NCI-H2081 (cell line): ENCODE measurements at places on chromosomes 3 and 15.

- DNase-seq: peak; percentile 32
Measured at GRCh38 chr3:139629033-139629432, 48.7 kb downstream of the NMNAT3 start.

GRCh38 chr3:175070946-175071345, 211.8 kb downstream of the NAALADL2 start:
- DNase-seq: no peak

DNA sequence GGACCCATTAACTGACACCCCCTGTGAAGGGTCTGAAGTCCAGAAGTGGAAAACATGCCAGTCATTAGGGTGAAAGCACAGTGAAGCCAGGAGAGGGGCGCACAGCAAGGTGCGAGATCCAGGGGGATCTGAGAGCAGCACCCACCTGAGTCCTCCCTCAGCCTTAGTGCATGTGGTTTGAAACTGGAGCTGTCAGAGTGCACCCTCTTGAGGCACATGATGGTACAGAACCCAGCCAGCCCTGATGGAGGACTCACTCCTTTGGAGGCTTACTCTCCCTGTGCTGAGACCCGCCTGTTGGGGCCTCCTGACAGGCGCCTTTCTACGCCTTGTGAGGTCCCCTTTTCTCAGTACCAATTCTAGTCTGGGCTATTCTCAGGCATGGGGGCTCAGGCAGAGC, 77.8 kb downstream of the IL20RB start:
- DNase-seq: peak; percentile 30

GRCh38 chr3:105401691-105402149, 35.0 kb downstream of the ALCAM start:
- no peak for DNase-seq

DNA sequence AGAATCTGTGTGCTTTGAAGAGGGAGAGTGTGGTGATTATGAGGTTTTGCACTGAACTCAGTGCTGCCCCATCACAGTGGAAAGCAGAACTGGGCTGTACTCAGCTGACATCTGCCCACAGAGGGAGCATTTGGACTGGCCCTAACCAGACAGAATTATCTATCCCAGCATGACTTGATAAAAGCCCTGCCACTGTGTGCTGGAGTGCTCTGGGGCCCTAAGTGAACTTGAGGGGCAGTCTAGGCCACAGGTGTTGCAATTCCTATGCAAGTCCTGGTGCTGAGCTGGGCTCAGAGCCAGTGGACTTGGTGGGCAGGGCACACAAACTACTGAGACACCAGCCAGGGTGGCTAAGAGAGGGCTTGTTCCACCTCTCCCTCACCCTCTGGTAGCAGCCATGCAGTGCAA, 269.2 kb upstream of the CTNNB1 start:
- no peak for DNase-seq

DNA sequence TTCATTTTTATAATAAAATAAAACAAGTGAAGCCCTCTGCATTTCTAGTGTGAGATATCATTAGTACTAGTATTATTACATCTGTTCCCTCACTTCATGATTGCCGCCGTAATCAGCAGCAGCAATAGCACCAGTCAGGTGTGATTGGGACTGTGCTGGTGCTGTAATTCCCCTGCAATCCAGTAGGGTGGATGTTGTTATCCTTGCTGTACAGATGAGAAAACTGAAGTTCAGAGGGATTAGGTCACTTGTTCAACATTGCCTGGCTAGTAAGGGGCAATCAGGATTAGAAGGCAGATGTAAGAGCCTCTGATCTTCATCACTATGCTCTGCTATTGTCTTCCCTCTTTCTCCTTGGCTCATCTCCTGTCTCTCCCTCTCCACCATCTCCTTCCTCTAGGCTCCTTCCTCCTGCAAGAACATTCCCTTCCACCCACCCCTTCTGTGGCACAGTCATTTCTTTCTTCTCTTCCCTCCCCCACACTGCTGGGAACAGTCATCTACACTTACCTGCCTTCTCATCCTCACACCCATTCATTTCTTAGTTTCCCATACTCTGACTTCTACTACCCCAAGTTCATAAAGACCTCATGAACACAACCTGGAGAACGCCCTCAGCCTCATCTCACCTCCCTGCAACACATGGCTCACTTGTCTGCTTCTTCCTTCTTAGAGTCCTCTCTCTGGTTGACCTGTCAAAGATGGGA, 29.7 kb downstream of the CRYGS start:
- no peak for DNase-seq

GRCh38 chr3:120177151-120177550, 82.9 kb upstream of the GSK3B start:
- DNase-seq: peak; percentile 40

GRCh38 chr3:179658606-179659005, 5.8 kb downstream of the USP13 start:
- no peak for DNase-seq

DNA sequence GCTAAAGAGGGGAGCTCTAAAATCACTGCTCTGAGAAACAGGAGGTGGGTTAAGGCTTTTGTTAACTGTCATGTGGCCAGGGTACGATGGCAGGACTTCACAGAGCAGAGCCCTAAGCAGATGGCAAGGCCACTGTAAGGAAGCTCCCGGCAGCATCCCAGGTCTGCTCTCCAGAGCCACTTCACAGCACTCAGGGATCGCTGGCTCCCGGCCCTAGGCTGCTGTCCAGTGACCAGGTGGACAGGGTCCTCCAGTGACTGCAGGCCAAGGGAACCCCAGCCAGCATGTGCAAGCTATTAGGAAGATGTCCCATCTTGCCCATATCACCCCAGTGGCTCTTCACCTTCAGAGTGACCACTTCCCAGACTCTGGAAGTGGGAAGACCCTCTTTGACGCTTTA, 10.4 kb downstream of the TMEM41A start:
- DNase-seq: no peak

DNA sequence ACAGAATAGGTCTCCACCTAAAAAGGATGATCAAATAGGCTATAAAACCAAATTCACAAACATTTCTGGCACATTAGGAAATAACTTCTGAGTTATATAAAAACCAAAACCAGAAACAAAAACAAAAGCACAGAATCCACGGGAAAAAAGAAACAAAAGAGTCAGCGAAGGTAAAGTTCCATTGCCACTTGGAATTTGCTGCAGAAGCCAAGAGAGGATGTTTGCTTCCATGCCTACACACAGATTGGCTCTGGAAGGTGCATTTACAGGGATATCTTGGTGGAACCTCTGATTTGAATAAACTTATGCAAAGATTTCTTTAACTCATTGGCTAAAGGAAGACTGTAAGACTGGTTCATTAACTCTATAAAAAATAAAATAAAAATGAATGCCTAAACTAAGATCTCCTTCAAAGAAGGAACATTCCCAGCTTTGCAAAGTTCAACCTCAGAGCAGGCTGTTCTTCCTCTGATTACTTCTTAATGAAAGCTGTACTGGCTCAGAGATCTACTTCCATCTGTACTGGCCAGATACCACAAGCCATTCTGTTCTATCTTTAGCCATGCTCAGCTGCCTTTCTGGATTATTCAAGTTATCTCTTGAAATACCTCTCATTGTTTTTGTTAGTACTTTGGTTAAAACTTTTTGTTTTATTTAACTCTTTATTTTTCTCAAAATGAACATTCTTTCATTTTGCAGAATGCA, 537.5 kb upstream of the CCDC54 start:
- no peak for DNase-seq

- DNase-seq: no peak
Measured at GRCh38 chr3:133578548-133579191, 5.2 kb downstream of the CDV3 start.

DNA sequence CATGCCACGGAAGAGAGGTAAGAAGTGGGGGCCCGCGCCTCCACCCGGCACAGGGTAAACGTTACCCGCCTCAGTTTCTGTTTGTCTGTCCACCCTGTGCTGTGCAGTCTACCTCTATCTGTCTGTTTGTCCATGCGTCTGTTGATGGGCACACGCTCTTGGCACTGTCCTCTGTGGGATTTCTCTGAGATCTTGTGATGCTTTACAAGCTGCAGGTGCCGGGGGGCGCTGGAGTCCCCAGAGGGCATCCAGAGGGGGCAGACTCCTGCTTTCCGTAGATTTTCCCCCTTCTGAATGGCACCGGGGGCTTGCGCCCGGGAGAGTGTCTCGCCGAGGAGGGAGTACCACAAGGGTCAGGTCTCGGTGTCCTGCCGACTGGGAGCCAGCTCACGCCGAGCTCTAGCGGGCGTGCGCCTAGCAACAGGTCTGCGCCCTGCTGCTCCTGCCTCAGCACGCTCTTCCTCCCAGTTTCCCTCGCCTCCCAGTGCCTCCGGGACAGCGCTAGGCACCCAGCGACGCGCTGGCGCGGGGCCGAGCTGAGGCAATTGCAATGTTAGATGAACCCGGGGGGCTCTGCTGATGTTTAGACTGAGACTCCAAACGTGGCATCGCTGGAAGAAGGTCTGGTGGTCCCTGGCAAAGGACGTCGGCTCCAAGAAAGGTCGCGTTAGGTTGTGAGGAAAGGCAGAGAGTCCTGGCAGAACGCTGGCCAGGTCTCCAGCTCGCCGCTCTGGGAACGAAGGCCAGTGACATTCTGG, 667 bp downstream of the CEMIP start:
- DNase-seq: peak; percentile 45

GRCh38 chr15:68582236-68582635, 3.4 kb downstream of the CORO2B start:
- DNase-seq: no peak

DNA sequence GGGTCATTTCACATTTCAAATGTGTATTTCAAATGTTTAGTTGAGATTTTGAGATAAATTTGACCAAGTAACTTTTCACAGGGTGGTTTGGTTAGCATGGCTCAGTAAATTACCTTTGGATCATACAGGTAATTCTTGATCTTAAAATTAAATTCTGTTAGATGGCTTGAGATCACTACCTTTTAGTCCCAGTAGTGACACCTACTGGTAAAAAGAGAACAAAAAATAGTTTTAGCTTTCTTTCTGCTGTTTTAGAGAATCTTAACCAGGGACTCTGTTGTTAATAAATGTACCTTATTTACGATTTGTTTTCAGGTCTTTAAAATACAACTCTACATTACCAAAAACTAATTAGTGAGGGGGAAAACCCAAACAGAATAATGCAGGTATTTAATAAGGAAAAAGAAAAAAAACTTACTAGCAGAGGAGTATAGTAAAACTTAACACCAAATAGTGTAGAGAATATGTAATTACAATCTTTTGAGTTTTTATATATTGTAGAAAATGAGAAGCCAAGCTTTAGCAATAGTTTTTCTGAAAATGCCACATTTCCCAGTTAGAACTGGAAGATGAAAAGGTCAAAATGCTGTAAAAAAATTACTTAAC, 620.3 kb upstream of the AGTR1 start:
- no peak for DNase-seq

GRCh38 chr15:87369269-87369668, 887.3 kb downstream of the NTRK3 start:
- DNase-seq: no peak

DNA sequence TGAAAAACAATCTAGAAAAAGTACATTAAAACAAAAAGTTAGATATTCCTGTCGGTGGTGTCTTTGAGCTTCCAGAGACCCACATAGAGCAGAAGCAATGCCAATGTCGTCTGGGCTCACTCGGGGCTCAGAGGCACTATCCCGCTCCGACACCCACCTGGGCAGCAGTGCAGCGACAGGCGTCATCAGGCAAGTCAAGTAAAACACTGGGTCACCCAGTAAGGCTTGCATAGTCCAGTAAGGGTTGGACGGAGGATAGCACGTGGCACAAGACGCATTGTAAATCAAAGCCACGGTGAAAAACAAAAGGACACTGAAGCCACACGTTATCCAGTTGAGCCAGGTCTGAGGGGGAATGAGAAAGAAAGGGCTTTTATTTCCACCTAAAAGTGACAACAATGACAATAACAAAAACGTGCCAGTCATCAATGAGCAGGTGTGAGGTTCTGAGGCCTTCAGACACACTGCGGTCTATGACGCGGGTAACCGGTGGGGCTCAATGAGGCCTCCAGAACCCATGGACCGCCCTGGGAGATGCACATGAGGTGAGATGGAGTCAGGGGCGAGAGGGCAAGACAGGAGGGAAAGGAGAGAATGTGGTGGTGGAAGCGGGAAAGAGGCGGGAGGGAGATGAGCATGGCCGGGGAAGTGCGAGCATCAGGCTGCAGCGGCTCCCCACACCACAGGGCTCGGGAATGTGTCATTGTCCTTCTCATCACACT, 183.0 kb downstream of the ATP10A start:
- DNase-seq: no peak

GRCh38 chr3:155131104-155131503, 51.0 kb downstream of the MME start:
- DNase-seq: no peak

GRCh38 chr15:25738171-25738965, 124.8 kb downstream of the ATP10A start:
- peak; percentile 21 for DNase-seq

- DNase-seq: peak; percentile 58
Measured at GRCh38 chr15:38690719-38691332, 126.2 kb upstream of the RASGRP1 start.

- peak; percentile 2 for DNase-seq
Measured at GRCh38 chr3:98657457-98657856, 64.0 kb upstream of the CPOX start.

GRCh38 chr3:171306631-171307030, 153.6 kb downstream of the TNIK start:
- DNase-seq: no peak

DNA sequence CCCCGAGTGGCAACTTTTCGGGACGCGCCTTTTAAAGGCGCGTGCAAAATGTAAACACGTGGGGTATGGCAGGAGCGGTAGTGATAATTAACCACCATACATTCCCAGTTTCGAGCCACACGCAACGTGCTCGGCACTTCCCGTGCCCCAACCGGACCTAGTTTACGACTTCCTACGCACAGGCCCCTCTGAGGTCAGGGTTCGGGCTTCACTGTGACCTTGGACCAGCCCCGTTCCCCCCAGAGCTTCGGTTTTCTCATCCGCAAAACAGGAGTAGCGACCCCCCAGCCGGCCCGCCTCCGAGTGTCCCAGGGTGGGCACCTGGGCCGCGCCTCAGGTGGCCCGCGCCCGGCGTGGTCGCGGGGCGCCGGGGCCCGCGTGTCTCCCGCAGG, 451 bp downstream of the CHCHD4 start:
- DNase-seq: no peak

GRCh38 chr3:127628788-127629466, at the start of gene PODXL2:
Gene PODXL2 (plus strand): TSS chr3:127629185. CDS start chr3:127629220, 35 bp downstream.
- peak; percentile 87 for DNase-seq

DNA sequence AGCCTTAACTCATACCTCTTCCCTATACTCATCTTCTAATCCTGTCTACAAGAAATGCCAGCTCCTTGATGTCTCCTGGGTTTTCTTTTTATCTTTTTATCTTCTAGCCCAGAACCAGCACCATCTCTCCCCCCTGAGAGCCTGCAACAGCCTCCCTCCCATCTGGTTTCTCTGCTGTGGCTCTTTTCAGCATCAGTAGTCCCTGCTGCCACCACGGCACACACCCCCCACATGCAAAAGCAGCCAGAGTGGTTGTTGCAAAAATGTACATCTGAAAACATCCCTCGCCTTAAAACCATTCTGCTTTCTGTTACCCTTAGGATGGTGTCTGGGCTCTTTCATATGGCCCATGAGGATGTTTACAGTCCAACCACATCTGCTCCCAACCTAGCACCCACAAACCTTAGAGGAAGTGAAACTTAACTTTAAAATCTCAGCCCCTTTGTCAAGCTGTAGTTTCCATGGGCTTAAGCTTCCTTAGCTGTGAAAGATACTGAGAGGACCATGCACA, 775 bp downstream of the TTC21A start:
- DNase-seq: no peak
